Activated CD4-positive, alpha-beta T cell treated with anti-CD3 and anti-CD28 coated beads for 48 hours (primary cell): ENCODE measurements at places on chromosomes 16 and 17.

DNA sequence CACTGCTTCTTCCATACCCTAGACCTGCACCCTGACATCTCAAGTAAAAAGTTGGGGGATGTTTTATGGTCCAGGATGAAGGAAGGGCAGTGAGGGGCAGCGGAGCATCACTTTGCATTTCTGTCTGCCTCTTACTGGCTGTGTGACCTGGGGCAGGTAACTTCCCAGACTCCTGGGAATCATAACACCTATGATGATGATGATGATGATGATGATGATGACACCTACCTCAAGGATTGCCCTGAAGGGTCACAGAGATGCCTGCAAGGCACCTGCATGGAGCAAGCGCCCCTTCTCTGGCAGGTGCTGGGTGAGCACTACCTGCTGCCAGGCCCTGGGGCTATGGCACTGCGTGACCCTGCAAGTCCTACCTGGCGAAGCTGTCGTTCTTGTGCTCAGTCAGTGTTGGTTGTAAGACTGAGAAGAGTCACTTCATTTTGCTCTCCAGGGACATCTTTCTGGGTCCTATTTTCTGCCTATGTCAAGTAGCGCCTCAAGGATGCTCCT is 46.2 kb upstream of the STH start:
- no peak for DNase-seq

GRCh38 chr17:6135236-6135635 is 65.1 kb downstream of the WSCD1 start:
- DNase-seq = no peak

DNA sequence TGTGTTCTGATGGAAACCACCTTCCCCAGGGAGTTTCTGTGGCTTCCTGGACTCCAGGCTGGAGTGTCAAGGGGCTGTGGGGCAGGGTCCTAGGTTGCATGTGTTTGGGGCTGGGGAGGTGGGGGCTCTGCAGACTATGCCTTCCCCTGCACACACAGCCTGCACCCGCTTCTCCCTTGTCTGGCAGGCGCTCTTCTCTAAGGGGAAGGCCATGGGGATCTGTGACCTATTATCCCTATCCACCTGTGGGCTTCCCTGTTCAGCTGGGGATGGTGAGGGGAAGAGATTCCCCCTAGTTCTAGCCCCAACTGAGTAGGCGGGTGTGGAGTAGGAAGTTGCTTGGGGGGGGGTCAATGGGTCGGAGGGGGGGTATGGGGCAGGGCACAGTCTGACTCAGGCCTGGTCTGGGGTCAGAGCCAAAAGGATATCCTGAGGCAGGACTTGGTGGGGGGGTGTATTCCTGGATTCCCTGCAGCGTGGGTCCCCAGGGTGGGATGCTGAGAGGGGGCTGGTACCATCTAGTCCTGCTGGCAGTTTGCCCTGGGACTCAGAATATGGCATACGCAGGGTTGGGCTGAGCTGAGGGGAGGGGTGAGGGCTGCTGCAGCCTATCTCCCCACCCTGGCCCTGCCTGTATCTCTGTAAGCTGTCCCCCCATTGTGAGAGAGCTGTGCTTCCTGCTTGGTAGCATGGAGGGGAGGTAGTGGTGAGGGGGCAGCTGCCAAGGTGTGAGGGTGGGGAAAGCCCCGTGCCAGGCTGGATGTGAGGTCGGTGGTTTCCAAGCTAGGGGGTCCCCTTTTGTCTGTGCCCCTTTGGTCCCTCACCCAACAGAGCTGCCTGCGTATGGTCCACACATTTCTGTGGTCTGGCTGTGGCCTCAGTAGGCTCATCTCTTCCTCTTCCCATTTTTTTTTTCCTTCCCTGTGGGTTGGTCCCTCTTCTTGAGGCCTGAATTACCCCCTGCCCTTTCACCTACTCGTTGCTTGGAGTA is 14.7 kb downstream of the RARA start:
- DNase-seq = peak; percentile 53

GRCh38 chr17:15947976-15948752 is 3.2 kb downstream of the ADORA2B start:
- no peak for DNase-seq
